H1 (cell line): ENCODE measurements at places on chromosomes 16 and 17. TPM values are rescaled to one million over a fixed set of nuclear protein-coding genes. Genes with fewer than 3 reads are reported as not detected.

GRCh38 chr17:37530420-37530819 lies 40.7 kb downstream of the DUSP14 start:
- no peak for DNase-seq
- no peak overlapping the region for H3K27ac ChIP-seq
- H3K4me3 ChIP-seq = no peak overlapping the region
- no peaks in the 10 kb centered on the region for H3K36me3 ChIP-seq
- H3K4me1 ChIP-seq = no peaks in the 10 kb centered on the region
- H3K27me3 ChIP-seq = no peaks in the 10 kb centered on the region

DNA sequence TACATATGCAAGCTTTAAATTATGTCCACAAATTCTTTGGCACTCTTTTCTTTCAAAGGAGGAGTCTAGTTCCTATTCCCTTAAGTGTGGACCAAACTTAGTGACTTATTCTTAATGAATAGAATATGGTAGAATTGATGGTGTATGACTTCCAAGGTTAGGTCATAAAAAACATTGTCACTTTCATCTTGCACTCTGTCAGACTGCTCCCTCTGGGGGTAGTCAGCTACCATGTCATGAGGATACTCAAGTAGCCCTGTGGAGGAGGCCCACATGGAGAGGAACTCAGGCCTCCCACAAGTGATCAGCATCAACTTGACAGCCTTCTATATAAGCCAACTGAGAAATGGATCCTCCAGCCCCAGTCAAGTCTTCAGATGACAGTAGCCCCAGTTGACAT lies 58.0 kb upstream of the SCNN1B start:
- no peaks in the 10 kb centered on the region for H3K4me1 ChIP-seq
- DNase-seq = no peak
- no peak overlapping the region for H3K4me3 ChIP-seq
- H3K27me3 ChIP-seq = no peaks in the 10 kb centered on the region
- H3K36me3 ChIP-seq = no peaks in the 10 kb centered on the region

DNA sequence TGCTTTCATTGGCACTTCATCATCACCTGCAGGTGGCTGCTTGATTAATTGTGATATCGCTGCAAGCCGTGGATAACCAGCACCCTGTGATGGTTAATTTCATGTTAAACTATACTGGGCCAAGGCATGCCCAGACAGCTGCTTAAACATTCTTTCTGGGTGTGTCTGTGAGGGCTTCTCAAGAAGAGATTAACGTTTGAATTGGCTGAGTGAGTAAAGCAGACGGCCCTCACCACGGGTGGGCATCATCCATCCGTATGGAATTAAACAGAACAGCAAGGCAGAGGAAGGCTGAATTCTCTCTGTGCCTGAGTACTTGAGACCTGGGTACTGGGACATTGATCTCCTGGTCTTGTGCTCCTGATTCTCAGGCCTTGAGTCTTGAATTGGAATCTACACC lies 7.1 kb upstream of the ZNF213 start:
- no peak for DNase-seq
- peaks cover 5% of the 10 kb centered on the region for H3K4me1 ChIP-seq
- H3K27ac ChIP-seq = no peak overlapping the region
- H3K27me3 ChIP-seq = no peaks in the 10 kb centered on the region

DNA sequence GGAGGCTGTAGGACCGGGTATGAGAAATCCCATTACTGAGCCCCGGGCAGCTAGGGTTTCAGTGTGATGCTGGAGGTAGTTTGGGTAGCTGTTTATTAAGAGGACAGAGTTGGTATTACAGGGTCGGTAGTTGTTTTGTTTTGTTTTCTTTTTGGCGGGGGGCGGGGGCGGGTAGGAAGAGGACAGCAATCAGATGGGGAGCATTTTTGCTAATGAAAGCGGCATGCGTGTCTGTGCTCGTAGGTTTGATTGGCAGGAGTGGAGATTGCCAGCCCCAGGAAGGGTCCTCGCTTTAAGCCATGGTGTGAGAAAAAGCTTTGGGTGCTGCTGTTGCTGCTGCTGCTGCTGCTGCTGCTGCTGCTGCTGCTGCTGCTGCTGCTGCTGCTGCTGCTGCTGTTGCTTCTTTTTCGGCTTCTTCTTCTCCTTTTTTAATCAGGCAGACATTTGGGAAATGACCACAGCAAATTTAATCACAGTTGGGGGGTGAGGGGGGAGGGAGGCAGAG lies 498.5 kb upstream of the ZFHX3 start:
- DNase-seq = no peak
- no peak overlapping the region for H3K4me3 ChIP-seq
- H3K27ac ChIP-seq = no peak overlapping the region
- peaks cover 16% of the 10 kb centered on the region for H3K4me1 ChIP-seq
- no peaks in the 10 kb centered on the region for H3K27me3 ChIP-seq

DNA sequence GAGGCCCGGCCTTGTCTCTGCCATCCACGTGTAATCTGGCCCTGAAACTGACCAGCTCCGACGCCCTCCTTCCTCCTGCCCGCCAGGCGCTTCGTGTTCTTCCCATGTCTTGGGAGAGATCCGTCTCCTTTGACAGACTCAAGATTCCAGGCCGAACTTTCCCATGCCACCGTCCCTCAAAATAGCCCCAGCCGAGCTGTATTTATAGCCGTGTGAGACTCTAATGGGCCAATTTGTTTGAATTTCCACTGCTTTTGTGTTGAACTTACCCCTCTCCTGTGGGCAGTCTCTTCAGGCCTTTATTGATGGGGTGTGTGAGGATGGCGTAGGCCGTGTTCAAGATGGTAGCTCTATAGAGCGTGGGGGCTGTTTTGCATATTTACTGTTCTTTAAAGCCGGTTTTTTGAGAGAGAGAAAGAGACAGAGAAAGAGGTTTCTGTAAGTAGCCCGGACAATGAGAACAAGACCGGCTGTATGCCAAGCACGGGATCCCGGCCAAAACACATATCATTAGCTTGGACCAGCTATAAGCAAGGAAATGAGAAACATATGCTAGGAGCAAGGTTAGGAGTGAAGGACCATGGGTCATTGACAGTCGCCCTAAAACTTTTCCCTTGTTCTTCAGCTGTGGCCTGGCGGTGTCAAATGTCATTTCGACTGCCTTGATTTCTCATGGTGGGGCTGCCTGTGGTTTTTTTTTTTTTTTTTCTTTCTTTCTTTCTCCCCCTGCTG lies 124.5 kb upstream of the ZFHX3 start:
- no peak overlapping the region for H3K4me3 ChIP-seq
- H3K36me3 ChIP-seq = no peaks in the 10 kb centered on the region
- no peak overlapping the region for H3K27ac ChIP-seq
- no peaks in the 10 kb centered on the region for H3K27me3 ChIP-seq
- H3K4me1 ChIP-seq = peaks cover 16% of the 10 kb centered on the region

The MFSD11 gene
- 15.1 and 17.7 TPM in 2 replicates for polyA plus RNA-seq

The HP gene
- not detected in 2 replicates for polyA plus RNA-seq

The KRTAP2-4 gene
- not detected in 2 replicates for polyA plus RNA-seq
